ENCODE measurements at places on chromosomes 2 and 18.

- DNase-seq = no peak
Measured at GRCh38 chr2:13650586-13651180, 933.9 kb downstream of the TRIB2 start.

DNA sequence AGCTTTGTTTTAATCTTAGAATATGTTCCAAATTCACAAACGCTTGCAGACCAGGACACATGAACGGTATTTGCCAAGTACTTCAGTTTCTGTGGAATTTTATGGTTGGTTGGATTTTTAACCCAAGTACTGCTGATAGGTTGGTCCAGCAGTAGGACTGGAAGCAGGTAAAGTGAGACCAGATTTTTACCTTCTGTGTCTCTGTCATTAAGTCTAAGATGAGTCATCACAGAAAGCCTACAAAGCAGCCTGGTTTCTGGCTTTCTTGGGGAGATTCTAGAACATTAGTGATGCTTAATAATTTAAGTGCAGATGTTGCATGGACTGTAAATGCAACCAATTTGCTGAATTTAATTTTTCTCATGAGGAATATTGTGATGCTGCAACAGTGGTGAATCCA is 100.5 kb downstream of the SCG2 start:
- no peak for DNase-seq

GRCh38 chr2:23293731-23294130 is 91.2 kb upstream of the KLHL29 start:
- DNase-seq = no peak

DNA sequence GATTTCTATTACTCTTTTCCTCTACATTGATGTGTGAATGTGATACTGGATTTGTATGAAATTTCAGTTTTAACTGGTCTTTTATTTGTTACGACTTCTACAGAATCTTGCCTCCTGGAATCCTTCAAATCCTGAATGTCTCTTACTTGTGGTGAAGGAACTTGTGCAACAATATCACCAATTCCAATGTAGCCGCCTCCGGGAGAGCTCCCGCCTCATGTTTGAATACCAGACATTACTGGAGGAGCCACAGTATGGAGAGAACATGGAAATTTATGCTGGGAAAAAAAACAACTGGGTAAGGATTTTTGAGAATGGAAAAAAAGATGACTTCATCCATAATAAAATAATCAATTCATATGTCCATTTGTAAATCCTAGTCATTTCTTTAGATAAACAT is 134.6 kb downstream of the BABAM2 start:
- no peak for DNase-seq

GRCh38 chr18:44320619-44321460 is 359.8 kb upstream of the SETBP1 start:
- no peak for DNase-seq

- DNase-seq = no peak
Measured at GRCh38 chr2:128091726-128092080, 703 bp downstream of the UGGT1 start.

- no peak for DNase-seq
Measured at GRCh38 chr2:160043265-160043664, 19.1 kb downstream of the PLA2R1 start.

GRCh38 chr2:65144571-65144970 is 14.7 kb upstream of the RAB1A start:
- no peak for DNase-seq

DNA sequence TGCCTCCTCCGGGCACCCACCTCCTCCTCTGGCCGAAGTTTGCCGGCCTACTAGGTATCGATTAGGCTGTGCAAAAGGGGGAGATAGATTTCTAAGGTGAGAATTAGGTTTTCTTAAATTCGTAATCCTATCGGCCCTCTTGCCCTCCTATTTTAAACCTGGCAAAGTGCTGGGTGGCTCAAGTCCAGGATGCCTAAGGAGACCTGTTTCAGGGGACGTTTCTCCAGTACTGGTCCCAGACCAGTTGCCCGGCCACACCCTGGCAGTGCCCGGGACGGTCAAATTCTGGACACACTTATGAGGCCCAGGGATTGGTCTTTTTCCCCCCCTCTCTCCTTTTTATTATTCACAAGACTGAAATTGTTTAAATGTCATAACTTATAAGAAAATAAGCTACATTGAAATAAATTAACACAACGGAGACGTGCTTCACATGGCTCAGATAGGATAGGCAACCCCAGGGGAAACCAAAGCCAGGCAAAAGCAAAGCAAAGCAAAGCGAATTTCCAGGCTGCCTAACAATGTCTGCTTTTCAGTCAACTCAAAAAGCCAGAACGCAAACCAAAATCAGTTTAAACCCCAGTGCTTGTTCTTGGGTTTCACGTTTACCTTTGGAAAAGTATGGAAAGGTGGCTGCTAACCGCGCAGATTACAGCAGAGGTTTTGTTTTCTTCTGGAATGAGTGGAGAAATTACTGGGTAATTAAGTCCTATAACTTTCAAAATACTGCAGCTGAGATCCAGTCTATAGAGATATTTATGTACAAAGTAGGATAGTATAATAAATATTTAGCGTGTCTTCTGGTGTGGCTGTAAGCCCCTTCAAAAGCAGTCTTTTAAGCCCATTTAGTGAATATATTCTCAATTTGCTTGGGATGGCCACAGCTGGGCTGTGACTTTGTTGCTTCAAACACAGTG is 3.0 kb downstream of the GBX2 start:
- no peak for DNase-seq

DNA sequence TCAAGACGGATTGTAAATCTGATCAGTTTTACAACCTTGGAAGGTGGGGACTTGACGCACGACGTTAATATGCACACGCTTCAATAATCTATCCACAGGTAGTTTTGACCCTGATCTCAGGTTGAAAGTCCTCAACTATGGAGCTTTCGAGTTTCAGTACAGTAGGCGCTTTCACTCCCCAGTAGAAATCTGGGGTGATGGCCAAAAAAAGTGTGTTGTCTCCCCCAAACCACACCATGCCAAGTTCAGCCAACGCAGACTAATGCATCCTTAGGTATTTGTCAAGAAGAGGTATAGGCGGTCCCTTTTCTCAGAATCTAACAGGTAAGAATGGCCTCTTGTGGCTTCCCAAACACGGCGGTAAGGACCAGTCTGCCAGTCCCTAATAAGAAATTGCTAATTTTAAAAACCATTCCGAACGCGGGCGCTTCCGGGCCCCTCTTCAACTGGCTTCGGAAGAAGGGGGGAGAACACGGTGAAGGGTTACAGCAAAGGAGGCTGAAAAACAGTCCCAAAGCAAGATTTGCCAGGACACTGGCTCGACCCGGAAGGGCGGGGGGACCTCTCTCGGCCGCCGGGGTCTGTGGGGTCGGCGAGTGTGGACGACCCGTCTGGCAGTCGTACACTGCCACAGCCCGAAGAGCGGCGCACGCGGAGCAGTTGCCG is 659 bp downstream of the FAM210A start:
- no peak for DNase-seq

Data from right forelimb (tissue), 1 donor.